ENCODE measurements at places on chromosomes 11 and 22.

DNA sequence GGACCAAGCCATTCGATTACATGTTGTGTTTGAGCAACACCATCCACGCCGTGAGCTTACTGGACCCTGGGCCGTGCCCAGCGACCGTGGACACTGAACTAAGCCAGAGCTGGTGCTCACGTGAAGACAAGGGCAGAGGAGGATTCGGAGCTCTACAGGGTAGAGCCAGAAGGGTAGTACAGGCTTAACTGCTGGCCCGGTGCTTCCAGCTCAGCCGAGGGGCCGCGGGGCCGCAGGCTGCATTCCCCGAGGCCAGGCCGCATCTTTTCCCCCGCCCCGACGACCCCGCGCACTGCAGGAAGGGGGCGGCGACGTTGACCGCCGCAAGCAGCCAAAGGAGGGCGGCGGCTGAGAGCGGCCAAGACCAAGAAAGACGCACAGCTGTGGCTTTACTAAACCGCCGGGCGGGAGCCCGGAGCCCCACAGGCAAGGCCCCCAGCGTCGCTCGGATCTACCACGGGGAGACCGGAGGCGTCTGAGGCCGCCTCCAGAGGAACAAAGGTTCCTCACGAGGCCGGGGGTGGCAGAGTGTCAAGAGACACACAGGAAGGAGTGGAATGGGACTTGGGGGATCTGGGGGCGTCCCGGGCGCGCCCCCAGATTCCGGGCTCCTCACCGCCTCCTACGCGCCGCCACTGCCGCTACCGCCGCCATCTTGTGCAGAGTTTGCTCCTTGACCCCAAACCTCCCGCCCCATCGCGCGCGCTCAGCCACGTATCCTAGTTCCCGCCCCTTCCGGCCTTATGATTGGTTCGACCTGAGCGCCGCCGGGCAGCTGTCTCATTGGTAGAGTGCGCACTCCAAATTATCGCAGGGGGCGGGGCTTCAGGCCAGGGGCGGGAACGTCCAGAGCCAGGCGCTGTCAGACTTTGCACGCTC is at the start of gene GANAB:
Gene GANAB (minus strand): TSS at position 668 of the 879 bp plus-strand sequence. CDS start 14 bp downstream, at position 654.
- peak; percentile 100 for DNase-seq

GRCh38 chr11:64998690-64999431 is 2.1 kb upstream of the BATF2 start:
- DNase-seq, result peak; percentile 56

- DNase-seq, result no peak
Observed at GRCh38 chr11:79699246-79699645, 258.4 kb upstream of the TENM4 start.

DNA sequence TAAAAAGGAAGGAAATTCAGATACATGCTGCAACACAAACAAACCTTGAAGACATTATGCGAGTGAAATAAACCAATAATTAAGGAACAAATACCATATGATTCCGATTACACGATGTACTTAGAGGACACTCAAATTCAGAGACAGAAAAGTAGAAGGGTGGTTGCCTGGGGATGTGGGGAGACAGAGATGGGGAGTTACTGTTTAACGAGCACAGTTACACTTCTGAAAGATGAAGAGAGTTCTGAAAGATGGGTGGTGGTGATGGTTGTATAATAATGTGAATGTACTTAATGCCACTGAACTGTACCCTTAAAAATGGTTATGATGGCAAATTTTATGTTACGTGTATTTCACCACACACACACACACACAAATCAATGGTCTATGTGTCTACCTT is 14.7 kb downstream of the ZBTB44 start:
- DNase-seq, result no peak

GRCh38 chr11:33256813-33257159 is 395 bp upstream of the HIPK3 start:
- DNase-seq, result no peak

- DNase-seq, result no peak
Observed at GRCh38 chr11:73632996-73633395, 13.4 kb upstream of the PLEKHB1 start.

All from activated CD8-positive, alpha-beta memory T cell treated with anti-CD3 and anti-CD28 coated beads, Interleukin-2, amount 10 ng/mL, durations not matched to agents 7 days and 5 days (primary cell).